ENCODE measurements at places on chromosomes 2 and 18.

- DNase-seq: no peak
Observed at GRCh38 chr2:46751897-46752296, 163.7 kb downstream of the MCFD2 start.

- DNase-seq: no peak
Observed at GRCh38 chr18:48547531-48547981, 8.7 kb downstream of the CTIF start.

GRCh38 chr18:41745166-41746049 lies 209.6 kb upstream of the PIK3C3 start:
- DNase-seq: no peak

GRCh38 chr18:62678847-62679485 lies 36.4 kb upstream of the PHLPP1 start:
- DNase-seq: no peak

Measured in naive thymus-derived CD8-positive, alpha-beta T cell (primary cell).